ENCODE measurements at places on chromosomes 5 and 9.

- no peak for DNase-seq
Observed at GRCh38 chr5:132841305-132841704, 10.9 kb upstream of the SHROOM1 start.

- no peak for DNase-seq
Observed at GRCh38 chr5:19498852-19499251, 489.1 kb downstream of the CDH18 start.

- DNase-seq, result no peak
Observed at GRCh38 chr9:136062657-136063439, 32.2 kb downstream of the NACC2 start.

GRCh38 chr9:120863833-120864232, 13.2 kb downstream of the PHF19 start:
- no peak for DNase-seq

- no peak for DNase-seq
Observed at GRCh38 chr5:161925960-161926359, 78.0 kb downstream of the GABRA1 start.

- no peak for DNase-seq
Observed at GRCh38 chr9:107905308-107906020, 415.9 kb upstream of the KLF4 start.

DNA sequence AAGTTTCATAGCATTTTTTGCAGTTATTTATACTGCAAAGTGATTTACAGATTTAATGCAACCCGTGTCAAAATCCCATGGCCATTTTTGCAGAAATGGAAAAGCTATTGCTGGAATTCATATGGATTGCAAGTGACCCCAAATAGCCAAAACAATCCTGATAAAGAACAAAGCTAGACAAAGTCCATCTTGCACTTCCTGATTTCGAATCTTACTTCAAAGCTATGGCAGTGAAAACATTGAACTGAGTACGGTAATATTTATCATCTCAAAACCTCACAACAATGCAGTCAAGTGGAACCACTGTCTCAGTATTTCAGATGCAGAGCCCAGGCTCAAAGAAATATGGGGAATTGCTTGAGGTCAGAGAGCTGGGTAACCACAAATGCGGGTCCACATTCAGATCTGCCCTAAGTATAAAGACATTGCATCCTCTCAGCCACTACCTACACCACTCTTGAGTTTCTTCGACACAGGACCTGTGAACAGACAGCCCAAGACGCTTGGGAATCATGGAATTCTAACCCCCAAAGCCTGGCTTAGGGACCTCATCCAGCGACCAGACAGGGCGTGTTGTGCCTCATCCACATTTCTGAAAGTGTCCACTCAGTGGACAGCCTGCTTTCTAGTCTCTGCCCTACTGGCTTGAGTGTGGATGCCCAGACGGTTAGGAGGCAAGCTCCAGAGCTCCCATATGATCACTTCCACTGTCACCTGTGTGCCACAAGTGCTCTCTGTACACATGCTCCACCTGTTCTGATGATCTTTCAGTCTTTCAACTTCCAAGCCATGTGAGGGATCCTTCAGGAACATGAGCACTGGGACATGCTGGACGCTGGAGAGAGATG, 39.3 kb upstream of the KCNIP1 start:
- DNase-seq, result no peak

GRCh38 chr5:111243318-111243717, 19.1 kb downstream of the CAMK4 start:
- no peak for DNase-seq

- no peak for DNase-seq
Observed at GRCh38 chr5:164217464-164217863, 712.0 kb downstream of the MAT2B start.

GRCh38 chr9:5113994-5114748, 71.3 kb downstream of the INSL6 start:
- no peak for DNase-seq

DNA sequence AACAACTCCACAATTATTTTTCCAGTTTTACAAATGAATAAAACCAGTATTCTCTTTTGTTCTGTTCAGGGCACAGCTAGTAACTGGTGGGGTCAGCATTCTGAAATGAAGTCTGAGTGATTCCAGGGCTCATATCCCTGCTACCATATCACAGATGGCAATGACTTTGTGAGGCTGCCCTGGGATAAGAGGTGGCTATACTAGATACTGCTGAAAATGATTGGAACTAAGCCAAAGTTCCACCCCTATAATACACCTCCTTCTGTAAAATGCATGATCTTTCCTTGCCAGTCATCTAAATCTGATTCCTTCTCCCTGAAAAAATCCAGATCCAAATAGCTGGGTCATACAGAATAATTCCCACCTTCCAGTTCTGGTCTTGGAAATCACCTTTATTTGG, 14.4 kb downstream of the SLC25A51 start:
- DNase-seq, result no peak

DNA sequence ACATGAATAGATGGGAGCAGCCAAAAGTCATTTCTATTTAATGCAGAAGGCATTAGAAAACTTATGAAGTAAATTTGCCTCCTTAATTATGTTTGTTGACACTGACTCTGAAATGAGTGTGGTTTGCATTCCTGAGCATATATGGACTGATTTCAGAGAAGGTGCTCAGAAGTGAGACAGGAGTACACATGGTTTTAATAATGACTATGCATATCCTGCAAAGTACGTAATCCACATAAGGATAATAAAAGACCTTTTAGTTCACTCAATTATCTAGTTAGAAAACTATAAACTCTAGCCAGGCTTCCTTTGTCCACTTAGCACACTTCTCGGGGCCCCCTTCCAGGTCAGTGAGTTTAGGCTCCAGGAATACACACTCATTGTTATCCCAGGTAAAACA, 75.7 kb upstream of the SNX2 start:
- DNase-seq, result no peak

DNA sequence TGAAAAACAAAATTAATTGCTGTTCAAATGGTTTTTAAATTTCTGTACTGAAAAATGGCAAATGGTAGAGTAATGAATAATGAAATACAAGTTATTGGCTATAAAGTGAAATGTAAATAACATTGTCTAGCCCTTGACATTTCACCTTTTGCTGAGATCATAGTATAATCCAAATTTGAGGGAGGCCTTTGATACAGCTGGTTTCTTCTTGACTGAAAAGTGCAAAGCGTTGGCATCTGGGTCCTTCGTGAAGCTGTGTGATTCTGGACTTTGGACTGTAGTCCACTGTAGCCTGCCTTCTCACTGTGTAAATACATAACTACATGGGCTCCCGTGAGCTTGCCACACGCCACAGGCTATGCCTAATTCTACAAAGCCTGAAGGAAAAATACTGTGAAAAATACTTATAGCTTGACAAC, 52.3 kb downstream of the ARHGEF28 start:
- DNase-seq, result no peak

- DNase-seq, result peak; percentile 51
Observed at GRCh38 chr5:159779481-159779880, 136.8 kb upstream of the ADRA1B start.

DNA sequence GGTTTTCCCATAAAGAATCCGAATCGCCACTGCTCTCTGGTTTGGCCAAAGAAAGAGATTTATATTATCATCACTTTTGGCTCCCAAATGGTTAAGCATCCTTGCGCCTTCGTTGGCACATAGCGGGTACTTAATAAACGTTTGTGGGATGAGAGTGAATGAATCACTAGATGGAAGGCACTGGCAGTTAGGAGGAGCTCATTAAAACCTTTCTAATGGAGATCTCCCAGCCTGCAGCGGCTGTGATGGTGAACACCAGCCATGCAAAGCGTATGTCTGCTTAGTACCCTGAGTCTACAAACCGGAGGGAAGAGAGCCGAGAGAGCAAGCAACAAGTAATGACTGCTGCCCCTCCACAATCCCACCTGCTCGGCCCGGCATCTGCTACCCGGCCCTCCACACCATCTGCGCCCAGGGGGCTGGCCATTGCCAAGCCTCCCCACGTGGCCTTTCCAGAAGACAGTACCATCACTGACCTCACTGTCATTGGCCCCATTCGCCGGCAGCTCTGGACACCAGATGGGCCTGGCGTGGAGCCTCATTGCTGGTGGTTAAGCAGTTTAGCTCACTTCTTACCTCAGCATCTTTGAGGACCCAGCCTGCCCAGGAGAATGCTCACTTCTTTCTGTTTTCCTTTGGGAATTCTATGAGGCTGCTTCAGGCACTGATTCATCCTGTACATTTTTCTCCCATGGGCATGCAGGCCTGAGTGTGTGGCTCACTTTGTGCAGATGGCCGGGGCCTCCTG, 39.3 kb upstream of the ANKRD33B start:
- DNase-seq, result peak; percentile 97

DNA sequence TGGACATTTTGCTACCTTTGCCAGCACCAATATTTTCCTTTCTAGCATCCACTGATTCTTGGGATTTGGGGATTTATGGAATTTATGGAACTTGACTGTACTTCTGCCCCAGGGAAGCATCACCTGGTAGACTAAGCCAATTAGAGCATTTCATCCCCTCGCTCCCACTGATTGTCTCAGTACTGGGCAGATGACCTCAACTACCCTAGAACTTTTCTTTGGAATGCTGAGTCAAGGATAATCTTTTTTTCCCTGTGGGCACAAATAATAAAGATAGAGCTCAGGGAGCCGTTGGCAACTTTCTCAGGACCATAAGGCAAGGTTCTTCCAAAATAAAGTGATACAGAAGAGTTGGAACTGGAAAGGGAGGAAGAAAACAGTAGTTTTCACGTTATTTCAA, 438.4 kb downstream of the PLK2 start:
- DNase-seq, result no peak

- DNase-seq, result peak; percentile 93
Observed at GRCh38 chr9:38017149-38017884, 51.7 kb downstream of the SHB start.

DNA sequence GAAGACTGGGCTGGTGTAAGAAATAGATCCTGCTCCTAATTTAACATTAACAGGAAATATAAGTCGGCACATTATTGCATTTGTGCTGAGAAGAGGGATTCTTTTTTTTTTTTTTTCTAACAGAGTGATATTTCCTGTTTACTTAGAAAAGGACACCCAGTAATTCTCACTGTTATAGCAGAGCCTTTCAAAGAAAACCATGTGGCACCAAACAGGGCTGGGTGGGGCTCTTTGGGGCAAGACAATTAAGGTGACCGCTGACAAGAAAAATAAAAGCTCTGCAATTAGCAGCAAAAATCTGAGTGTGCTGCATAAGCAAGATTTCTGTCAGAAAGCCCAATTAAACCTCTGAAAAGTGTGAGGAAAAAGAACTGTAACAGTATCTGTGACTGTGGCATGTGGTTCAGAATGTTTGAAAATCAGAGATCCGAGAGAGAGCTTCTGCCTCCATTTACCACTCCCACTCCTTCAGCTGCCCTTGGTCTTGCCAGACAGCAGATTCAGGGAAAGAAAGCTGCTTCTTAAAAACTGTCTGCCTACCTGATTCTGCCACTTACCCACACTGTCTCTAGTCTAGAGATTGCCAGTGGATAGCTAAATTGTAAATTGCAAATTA, 77.1 kb upstream of the IQGAP2 start:
- no peak for DNase-seq

DNA sequence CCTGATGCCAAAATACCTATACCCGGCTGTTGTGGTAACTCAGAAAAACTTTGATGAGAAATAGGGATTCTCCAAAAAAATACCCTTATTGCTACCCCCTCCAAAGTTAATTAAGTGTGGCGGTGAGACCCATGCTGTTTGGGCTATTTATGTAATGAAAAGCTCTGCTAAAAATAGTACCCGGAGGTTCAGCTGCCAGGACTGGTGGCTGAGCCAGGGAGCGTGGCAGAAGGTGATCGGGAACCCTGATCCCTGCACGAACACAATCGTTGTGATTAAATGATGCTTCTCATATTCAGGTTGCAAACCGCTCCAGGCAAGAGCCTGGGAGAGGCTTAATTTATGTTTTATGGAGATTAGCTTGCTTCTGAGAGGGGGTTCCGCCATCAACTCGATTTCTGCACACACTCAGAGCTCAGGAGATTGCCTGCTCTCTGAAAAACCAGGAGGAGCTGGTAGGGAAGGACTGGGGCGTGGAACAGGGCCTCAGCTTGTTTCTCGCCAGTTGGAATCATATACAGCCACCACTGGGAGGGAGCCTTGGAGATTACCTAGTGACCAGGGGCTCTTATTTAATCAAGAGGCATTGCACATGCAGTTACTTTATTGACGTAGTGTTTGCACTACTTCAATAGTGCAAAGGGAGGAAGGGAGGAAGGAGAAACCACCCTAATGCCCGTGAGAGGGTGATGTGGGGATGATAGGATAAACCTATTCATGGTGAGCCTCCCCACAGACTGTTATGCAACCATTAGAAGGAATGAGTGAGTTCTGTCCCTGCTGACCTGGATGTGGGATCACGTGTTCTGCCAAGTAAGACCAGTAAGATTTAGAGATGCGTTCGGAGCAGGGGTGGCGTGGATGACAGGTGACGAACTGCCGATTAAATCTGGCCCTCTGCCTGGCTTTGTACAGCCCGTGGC, 23.4 kb downstream of the HRH2 start:
- DNase-seq, result no peak

DNA sequence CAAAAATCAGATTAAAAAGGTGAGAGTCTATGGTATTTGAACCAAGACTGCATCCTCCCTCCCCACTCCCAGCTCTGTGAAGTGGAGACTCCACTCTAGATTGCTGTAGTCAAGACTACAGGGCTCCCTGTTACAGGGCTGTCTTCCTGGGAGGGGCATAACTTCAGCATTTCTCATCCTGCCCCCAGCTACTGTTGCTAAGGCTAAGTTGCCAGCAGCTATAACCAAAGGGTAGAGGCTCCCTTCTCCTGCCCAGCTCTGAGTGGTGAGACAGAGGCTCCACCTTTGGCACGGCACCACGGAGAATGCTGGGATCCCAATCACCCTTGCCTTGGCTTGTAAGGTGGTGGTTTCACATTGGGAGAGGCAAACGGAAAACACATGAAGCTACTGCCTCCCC, 39.2 kb upstream of the GCNT4 start:
- DNase-seq, result peak; percentile 15

DNA sequence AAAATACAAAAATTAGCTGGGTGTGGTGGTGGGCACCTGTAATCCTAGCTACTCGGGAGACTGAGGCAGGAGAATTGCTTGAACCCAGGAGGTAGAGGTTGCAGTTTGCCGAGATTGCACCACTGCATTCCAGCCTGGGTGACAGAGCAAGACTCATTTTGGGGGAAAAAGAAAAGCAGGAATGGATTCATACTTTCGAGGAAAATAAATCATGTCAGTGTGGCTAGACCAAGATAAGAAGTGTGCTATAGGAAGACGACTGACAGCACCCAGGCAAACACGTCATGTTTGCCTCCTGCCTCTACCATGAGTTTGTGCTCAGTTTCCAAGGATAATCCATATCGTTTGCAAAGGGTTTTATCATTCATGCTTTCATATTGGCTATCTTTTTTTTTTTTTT, 19.3 kb upstream of the ATOSB start:
- DNase-seq, result no peak

GRCh38 chr9:118967901-118968300, 401.3 kb downstream of the BRINP1 start:
- no peak for DNase-seq

DNA sequence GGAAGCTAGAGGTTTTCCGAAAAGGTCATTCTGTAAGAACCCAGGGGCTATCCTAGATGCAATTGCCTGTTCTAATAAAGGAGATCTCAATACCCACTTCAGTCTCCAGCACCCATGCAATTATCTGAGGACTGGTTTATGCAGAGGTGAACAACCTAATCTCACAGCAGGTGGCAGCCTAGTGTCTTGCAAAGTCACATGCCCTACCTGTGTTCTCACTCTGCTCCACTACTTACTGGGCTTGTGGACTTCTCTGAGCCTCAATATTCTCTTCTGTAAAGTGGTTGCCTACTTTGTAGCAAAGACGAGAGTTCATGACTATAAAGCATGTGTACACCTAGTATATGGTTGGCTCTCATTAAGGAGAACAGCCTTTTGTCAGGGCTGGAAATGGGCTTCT, 21.0 kb upstream of the ALDH1B1 start:
- DNase-seq, result no peak

- no peak for DNase-seq
Observed at GRCh38 chr5:86070719-86071118, 547.0 kb upstream of the COX7C start.

Measured in fibroblast of skin of back (primary cell).